Ascending aorta (tissue), 2 donors: ENCODE measurements at places on chromosomes 5 and 9. TPM values are rescaled to one million over a fixed set of nuclear protein-coding genes. Genes with fewer than 3 reads are reported as not detected.

SLC34A3 gene
- total RNA-seq: not detected

INSL6 gene
- total RNA-seq: not detected

DRD1 gene
- total RNA-seq: 0.11 TPM

TERT gene
- not detected for total RNA-seq

GPR151 gene
- not detected for total RNA-seq

OLFML2A gene
- 129 TPM for total RNA-seq
